ENCODE measurements at places on chromosomes 6 and 20. TPM values are rescaled to one million over a fixed set of nuclear protein-coding genes. Genes with fewer than 3 reads are reported as not detected.

ZSCAN31 gene
- total RNA-seq, result 16.6 TPM

PRELID3B gene
- total RNA-seq, result 45.1 TPM

PLCB1 gene
- 46.4 TPM for total RNA-seq

ECT2L gene
- not detected for total RNA-seq

ENPP4 gene
- total RNA-seq, result 18.4 TPM

ARFGEF3 gene
- 11.1 TPM for total RNA-seq

PDE10A gene
- total RNA-seq, result 19.6 TPM

RIMS1 gene
- total RNA-seq, result 56.7 TPM

GMEB2 gene
- total RNA-seq, result 10.9 TPM

SLC44A4 gene
- 3.0 TPM for total RNA-seq

LTB gene
- 1.4 TPM for total RNA-seq

PHACTR3 gene
- 8.1 TPM for total RNA-seq

SSTR4 gene
- not detected for total RNA-seq

EPHA7 gene
- 39.6 TPM for total RNA-seq

HLA-DRB1 gene
- total RNA-seq, result 6.3 TPM

GSTA2 gene
- total RNA-seq, result not detected

HINT3 gene
- total RNA-seq, result 46.2 TPM

NRN1 gene
- total RNA-seq, result 23.0 TPM

SIRPD gene
- not detected for total RNA-seq

PET117 gene
- 21.2 TPM for total RNA-seq

NTSR1 gene
- 0.33 TPM for total RNA-seq

INSM1 gene
- total RNA-seq, result 25.6 TPM

GSTA3 gene
- total RNA-seq, result not detected

HELZ2 gene
- 25.6 TPM for total RNA-seq

NRSN1 gene
- total RNA-seq, result 12.5 TPM

GCNT2 gene
- 34.2 TPM for total RNA-seq

NKX2-2 gene
- total RNA-seq, result not detected

CCND3 gene
- total RNA-seq, result 17.9 TPM

MAFB gene
- total RNA-seq, result 13.4 TPM

ATP9A gene
- total RNA-seq, result 86.4 TPM

IRAK1BP1 gene
- total RNA-seq, result 26.4 TPM

PBX2 gene
- total RNA-seq, result 84.5 TPM

POPDC3 gene
- total RNA-seq, result 5.4 TPM

LST1 gene
- total RNA-seq, result 11.2 TPM

MAP7 gene
- total RNA-seq, result 40.2 TPM

HLA-DPA1 gene
- total RNA-seq, result 7.6 TPM

VGLL2 gene
- 2.8 TPM for total RNA-seq

HDGFL1 gene
- not detected for total RNA-seq

ZNF311 gene
- total RNA-seq, result 2.9 TPM

ZNF184 gene
- total RNA-seq, result 21.3 TPM

SLC17A1 gene
- not detected for total RNA-seq

PSMA7 gene
- 146 TPM for total RNA-seq

Measured in camera-type eye (tissue), 1 donor.